ENCODE measurements at places on chromosomes 3 and 15.

- no peak for DNase-seq
Measured at GRCh38 chr3:55183201-55183600, 255.3 kb upstream of the LRTM1 start.

DNA sequence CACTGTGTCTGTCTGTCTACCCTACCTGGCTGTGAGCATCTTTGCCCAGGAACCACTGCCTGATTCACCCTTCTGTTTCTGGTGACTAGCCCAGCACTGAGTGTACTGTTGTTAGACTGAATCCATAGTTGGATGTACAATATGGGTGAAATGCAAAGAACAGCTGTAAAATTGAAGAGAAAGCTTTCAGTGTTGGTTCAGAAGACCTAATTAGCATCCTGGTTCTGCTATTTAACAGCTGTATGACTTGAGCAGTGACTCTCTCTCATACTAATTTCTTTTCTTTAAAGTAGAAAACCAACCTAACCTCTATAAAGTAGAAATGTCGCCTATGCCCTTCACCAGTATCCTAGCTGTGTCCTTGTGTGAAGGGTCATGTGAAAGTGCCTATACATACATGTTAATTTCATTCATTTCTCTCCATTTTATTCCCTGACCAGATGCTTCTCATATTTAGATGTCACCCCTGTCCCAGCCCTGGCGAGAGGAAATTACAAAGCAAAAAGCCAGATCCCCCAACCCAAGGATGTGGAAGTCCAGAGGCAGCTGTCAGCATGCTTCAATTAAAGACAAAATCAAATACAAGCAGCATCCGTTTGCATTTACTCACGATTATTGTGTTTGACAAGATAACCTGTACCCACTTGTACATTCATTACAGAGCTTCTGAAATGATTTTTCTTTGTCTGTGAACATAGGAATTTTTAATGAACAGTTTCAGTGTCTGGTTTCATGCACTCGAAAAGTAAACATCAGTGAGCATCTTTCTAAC lies 305.7 kb upstream of the ICE2 start:
- no peak for DNase-seq

GRCh38 chr15:44092221-44092620 lies 102.8 kb downstream of the FRMD5 start:
- no peak for DNase-seq

GRCh38 chr3:52777127-52777958 lies at the start of gene ITIH1:
TSS of gene ITIH1 (plus strand) at chr3:52777599. CDS start at chr3:52777616, 17 bp downstream.
- DNase-seq = no peak

DNA sequence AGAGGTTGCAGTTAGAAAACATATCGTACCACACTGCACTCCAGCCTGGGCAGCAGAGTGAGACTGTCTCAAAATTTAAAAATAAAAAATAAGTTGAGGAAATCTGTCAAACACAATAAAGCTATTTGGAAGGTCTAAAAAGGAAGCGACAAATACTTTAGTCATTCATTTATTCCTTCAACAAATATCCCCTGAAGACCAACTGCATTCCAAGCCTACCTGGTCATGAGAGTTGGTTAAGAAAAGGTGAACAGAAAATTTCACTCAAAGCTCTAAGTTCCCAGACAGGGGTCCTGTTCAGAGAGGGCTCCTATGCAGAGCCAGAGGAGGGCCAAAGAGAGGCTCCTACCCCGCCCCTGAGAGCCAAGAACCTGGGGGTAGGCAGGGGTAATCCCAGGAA lies 15.4 kb upstream of the PRKAR2A start:
- DNase-seq = no peak

GRCh38 chr3:58299839-58300516 lies 6.1 kb upstream of the RPP14 start:
- peak; percentile 38 for DNase-seq

- DNase-seq = no peak
Measured at GRCh38 chr15:84844964-84845363, 27.8 kb downstream of the ALPK3 start.

DNA sequence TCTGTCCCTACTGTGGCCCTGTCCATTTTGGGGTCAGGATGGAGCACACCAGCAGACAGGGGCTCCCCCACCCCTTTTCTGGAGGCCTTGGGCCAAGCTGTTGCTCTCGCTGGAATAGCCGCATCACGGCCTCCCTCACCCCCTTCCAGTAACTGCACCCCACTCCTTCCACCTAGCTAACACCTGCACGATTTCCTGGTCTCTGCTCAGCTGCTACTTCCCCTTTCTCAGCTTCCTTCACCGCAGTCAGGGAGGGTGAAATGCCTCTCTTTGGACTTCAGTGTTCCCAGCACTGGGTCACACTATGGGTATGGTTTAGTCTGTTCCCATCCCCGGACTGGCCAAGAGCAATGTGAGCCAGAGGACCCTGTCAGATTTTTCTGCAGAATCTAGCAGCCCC lies 400.2 kb downstream of the MCTP2 start:
- no peak for DNase-seq

- no peak for DNase-seq
Measured at GRCh38 chr3:34868935-34869334, 770.4 kb upstream of the ARPP21 start.

DNA sequence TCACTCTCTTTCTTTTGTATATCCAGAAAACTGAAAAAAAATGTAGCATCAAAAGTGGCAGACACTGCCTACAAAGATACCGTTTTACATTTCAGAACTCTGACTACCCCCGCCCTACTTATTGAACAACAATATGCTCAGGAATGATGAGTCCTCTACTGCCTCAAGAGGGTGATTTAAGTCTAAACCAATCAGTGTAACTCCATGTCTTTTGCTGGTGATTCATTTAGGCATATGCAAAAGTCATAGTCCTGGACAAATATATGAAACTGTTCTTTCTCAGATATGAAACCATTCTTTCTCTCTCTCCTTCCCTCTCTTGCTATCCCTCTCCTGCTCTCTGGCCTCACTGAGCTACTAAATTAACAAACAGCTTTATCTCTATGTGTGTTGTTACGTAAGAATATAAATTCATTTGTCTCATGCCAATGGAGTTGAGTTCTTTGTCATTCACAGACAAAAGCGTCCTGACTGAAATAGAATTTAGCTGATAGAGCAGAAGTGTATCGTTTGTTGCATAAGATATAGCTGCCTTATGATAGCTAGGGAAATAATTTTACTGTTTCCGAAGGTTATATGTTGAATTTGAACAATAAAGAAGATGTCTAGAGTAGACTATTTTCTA lies 133.7 kb upstream of the OSTN start:
- DNase-seq = no peak

GRCh38 chr15:31458596-31459399 lies 132.2 kb downstream of the KLF13 start:
- peak; percentile 81 for DNase-seq

DNA sequence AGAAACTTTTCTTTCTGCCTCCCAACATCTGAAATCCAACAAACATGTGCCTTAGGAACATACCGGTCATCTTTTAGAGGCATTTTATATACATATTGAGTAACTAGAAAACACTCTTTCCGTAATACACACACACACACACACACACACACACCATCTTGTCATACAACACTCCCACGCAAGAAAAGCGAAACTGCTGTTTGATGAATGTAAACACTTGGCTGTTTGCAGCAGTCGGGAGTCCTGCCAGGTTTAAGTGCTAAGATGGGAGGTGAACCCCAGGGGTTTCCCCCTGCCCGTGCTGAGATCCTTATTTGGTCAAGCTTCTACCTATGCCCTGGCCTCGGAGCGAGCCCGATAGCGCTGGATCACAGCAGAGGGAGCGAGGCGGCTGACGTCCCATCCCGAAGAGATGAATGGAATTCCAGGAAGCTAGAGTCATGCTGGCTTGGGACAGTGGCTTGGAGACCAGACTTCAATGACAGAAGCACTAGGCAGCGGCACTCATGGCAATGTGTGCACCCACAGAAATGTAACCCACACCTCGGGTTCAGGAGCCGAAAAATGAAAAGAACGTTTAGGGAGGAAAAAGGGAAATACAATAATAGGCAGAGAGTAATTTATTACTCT lies 1.3 kb upstream of the THBS1 start:
- no peak for DNase-seq

DNA sequence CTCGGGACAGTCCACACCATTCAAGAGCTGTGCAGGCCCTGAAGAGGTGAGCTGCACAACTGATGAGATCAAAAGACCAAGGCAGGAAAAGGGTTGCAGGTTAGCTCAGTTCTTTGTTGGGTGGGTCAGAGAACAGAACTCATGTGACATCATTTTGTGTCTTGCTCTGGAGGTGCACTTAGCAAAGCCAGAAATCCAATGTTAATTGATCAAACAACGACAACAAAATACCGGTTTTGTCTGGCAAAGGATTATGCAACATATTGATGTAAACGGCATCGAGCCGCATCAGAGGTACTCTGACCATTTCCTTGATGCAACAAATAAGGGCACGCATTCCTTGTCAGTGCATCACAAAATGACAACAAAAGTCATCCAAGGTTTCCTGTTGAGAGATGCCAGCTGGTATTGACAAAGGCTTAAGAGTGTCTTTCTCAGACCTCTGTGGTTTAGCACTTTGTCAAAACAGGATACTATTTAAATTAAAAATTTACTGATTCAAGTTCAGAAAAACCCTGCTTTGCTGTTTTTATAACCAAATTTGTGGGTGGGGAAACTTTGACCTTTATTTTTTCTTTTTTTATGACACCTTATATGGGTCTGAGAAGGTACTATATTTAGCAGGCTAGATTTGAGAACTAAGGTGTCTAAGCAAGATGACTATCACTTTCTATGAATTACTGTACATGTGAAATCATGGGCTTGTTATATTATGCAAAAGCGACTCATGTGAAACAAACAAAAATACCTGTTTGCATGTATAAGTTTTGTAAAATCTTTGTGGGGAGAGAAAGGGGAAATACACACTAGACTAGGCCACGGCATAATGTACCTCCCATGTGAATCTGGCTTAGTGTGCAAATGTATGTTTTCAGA lies 496.1 kb downstream of the FOXP1 start:
- DNase-seq = no peak

DNA sequence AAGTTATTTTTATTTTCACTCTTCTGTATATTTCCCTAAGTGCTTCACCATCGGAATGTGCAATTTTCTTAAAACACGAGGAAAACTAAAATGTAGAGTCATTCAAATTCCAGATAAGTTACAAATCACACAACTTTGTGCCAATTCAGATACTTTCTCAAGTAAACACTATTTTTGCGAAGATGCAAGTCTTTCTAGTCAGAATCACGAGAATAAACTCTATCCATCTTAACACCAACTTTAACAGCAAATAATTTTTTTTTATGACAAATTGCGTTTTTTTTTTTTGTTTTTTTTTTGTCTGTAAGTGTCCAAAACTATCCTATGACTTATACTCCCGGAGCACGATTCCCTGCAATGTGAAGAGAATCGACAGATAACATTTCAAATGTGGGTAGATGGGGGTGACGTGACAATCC lies 1.3 kb downstream of the STAG1 start:
- DNase-seq = no peak

DNA sequence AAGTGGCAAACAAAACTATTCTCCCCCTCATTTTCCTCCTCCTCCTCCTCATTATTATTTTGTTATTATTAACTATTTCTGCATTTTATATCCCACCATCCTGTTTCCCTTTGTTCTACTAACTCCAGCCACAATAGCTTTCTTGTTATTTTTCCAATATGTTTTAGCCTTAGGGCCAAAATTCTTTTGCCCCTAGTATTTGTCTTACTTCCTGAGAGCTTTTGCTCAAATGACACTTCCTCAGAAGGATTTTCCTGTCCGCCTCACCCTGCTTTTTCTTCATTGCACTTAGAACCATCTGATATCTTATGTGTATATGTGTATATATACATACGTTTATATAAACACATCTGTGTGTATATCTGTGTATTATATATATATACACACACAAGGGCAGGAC lies 32.7 kb upstream of the NUDT16 start:
- DNase-seq = no peak

DNA sequence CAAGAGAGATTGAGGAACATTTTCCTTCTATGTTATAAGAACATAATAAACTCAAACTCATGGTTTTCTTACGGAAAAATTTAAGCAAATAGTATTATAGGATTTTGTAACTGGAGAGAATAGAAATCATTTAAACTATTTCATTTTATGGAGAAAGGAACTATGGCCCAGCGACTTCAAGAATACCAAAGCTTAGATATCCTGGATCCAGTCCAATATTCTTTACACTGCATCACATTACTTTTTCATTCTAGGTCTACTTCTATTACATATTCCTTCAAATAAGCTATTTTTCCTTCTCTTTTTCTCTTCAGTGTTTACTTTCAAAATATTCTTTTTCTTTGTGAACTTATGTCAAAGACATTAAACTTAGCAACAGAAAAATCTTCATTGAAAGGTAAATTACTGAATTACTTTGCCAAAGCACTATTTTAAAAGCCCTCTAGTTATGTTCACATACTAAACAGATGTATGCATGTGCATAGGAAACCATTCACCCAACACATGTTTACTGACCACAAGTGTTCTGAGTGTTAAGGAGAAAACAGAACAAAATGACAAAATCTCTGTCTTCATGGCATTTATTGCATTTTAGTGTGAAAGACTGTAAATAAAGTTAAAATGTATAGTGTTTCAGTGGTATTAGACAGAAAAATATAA lies 20.4 kb downstream of the KPNA4 start:
- no peak for DNase-seq
